CD4-positive, alpha-beta T cell treated with Interleukin-15 for 4 hours (primary cell): ENCODE measurements at places on chromosomes 1 and 21.

DNA sequence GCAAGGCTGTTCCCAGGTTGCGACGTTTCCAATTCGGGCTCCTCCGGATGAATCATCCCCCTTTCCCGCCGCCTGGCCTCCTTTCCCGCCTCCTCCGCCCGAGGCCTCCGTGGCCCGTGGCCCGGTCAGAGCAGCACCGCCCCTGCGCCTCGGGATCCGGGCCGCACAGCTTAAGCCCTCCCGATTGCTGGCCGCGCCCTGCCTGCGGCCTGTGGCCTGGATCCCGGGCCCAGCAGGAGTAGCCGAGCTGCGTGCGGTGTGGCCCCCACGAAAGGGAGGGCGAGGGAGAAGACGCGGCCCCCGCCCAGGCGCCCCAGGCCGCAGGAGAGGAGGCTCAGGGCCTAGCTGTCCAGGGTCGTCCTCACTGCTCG, 1.0 kb downstream of the TMEM200B start:
- DNase-seq: no peak

- no peak for DNase-seq
Observed at GRCh38 chr1:66733348-66734017, 18.8 kb upstream of the DYNLT5 start.

GRCh38 chr1:45381243-45381642, 41.0 kb upstream of the MUTYH start:
- DNase-seq: no peak

DNA sequence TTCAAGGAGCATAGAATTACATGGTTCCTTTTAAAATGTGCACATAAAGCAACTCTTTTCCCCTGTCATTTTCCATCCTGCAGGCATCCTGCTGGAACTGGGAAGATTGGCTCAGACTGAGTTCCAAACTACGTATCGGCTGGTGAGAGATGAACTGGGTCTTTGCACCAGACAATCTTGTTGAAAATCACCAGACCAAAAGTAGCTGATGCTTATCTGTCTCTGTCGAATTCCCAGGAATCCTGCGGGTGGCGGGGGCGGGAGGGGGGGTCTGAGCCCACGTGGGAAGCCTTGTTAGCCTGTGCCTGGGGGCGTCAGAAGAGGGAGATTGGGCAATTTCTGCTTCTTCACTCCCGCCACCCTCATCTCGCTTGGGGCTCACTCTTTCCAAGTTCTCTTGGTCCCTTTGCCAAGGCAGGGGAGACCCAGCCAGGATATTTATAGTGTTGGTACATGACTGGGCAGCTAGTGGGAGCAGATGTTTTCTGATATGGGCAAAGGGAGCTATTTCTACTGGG, 90.1 kb upstream of the SLC25A33 start:
- no peak for DNase-seq

DNA sequence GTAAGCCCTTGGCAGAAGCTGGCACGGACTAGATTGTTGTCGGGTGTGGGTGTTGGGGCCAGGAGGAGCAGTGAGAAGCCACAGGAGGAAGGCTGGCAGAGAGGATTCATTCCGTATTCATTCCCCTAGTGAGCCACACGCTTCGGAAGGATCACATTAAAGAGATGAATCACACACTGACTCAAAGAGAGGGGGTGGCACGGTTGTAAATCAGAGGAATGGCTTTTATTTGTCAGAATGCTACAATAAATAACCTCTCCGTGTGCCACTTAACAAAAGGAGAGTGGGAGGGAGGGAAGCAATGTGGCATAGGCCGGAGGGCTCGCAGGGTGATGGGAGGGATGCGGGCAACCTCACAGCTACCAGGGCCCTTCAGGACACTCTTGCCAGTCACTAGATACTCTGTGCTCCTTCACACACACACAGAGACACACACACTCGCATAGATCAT, 135.5 kb downstream of the HIVEP3 start:
- DNase-seq: no peak

DNA sequence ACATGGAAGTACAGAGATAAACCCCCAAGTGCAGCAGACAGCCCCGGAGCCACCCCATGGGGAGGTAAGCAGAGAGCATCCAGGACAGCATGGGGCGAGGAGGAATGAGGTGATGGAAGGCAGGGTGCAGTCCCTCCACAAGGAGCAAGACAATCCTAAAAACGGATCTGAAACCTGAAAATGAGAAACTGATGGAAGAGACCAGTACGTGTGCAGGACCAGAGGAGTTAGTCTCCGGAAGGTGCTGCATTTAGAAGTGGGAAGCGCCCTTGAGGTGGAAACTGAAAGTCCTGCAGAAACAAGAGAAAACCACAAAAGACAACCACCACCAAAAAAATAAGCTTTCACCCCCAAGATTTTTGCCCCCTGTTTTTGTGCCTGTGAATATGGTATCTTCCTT, 17.4 kb upstream of the DDOST start:
- DNase-seq: no peak

- DNase-seq: no peak
Observed at GRCh38 chr21:36186506-36187399, 30.1 kb downstream of the DOP1B start.

DNA sequence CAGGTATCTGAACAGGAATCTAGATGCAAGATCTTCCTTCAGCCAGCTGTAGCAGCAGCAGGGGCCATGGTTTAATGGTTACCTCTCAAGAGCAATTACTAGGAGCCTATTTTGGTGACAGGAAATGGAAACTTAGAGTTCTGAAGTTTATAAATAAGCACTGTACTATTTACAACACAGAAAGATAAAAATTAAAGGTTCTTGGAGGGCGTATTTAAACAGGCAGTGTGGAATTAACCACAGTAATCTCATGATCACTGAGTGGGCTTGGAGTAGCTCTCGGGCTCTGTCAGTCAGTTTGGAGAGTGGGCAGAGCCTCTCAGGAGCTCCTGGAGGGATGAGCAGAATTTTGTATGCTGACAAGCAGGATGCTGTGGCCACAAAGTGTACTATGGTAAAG, 10.2 kb upstream of the FCRL5 start:
- no peak for DNase-seq

- no peak for DNase-seq
Observed at GRCh38 chr1:189929501-189930099, 548.1 kb downstream of the BRINP3 start.

DNA sequence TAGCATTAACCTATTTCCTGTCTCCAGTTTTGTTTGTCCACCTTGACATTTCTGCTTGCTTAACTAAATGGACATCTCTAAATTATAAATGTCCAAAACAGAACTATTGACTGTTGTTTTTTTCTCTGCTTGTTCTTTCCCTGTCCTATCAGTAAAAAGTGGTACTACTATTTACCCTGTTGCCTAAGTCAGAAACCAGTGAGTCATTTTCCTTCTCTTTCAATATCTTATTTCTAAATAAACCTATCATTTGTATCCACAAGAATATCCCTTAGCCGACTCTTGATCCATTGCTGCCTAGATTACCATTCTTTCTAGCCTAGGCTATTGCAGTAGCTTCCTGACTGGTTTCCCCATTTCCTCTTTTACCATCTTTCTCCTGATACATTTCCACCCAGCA, 22.5 kb downstream of the MIER1 start:
- DNase-seq: no peak

DNA sequence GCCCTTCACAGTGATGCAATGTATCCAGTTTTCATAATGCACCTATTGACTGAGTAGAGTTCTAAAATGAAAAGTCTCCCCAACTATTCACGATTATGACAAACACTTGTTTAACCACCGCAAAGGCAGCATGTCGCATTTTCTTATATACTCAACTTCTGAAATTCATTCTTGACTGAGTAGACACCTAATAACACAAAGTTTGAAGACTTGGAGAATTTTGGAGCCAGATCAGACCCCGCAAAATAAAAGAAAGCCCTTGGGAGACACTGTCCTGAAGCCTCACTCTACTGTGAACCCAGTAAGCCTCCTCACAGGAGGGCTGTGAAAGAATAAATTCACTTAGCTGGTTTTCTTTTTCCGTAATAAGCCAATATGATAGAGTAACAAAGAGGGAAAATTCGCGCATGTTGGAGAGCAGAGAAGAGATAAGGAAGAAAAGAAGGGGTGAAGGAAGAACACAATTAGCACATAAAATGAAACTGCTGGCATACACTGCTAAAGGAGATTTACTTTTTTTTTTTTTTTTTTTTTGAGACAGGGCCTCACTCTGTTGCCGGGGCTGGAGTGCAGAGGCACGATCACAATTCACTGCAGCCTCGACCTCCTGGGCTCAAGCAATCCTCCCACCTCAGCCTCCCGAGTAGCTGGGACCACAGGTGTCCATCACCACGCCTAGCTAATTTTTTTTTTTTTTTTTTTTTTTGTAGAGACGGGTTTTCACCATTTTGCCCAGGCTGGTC, 492 bp upstream of the COLGALT2 start:
- no peak for DNase-seq

- DNase-seq: no peak
Observed at GRCh38 chr1:170377896-170378634, 153.9 kb upstream of the GORAB start.

DNA sequence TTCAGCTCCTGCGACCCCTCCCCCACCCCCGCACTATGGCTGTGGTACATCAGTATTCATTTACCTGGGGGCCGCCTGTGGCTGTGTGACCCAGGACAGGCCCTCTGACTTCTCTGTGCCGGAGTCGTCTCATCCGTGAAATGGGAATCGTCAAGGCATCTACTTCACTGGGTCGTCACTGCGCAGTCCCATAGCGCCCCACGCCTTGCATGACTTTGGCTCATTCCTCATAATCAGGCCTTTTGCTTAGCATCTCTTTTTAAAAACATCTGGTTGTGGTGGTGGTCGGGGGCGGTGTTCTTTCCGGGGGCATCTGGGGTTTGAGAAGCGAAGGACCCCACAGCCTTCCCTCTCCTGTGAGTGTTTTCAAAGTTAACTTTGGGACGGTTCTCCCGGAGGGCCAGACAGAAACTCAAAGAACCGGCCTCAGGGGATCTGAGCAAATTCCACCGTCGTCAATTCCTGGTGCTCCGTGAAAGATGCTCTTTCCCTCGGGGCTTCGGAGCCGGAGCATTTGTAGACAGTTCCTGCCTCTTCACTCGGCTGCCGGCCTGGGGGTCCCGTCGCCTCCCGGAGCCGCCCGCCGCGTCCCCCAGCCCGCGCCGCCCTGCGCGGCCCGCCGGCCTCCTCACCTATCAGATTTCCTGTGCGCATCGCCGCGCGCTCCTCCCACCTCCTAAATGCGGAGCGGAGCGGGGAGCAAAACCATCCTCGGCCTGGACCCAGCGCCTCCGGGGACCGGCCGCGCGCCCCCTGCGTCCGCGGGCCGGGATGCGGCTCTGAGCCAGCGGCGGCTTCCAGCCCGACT, at the start of gene B3GALT5:
Gene B3GALT5, plus strand, starts transcription at position 708 of the 808 bp plus-strand sequence. CDS start 47,620 bp downstream, outside the sequence.
- DNase-seq: no peak

GRCh38 chr1:37035796-37036666, 1.7 kb upstream of the GRIK3 start:
- no peak for DNase-seq

GRCh38 chr1:187038784-187039183, 210.0 kb downstream of the PLA2G4A start:
- no peak for DNase-seq

DNA sequence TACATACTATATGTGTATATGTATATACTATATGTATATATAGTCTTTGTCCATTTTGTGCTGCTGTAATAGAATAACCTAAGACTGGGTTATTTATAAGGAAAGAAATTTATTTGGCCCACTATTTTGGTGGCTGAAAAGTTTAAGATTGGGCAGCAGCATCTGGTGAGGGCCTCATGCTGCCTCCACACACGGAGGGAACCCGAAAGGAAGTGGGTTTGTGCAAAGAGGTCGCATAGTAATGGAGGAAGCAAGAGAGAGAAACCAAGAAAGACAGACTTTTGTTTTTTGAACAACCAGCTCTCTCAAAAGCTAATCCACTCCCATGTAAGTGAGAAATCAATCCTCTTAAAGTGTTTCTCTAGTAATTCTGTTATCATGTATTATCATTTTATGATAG, 1147.3 kb downstream of the NCAM2 start:
- DNase-seq: no peak
